ENCODE measurements at places on chromosomes 5 and 9. TPM values are rescaled to one million over a fixed set of nuclear protein-coding genes. Genes with fewer than 3 reads are reported as not detected.

Gene IL33
- 11.3 TPM for polyA plus RNA-seq

Gene FAM170A
- polyA plus RNA-seq, result not detected

Gene ICE1
- polyA plus RNA-seq, result 7.2 TPM

Gene NIPBL
- 17.5 TPM for polyA plus RNA-seq

Gene TRAF1
- 8.6 TPM for polyA plus RNA-seq

Gene DUSP1
- 68.9 TPM for polyA plus RNA-seq

Gene TRIM7
- polyA plus RNA-seq, result 1.2 TPM

Gene MAMDC2
- 5.3 TPM for polyA plus RNA-seq

GRCh38 chr9:126915281-126915816 is 767 bp downstream of the RALGPS1 start:
- DNase-seq, result peak; percentile 91

DNA sequence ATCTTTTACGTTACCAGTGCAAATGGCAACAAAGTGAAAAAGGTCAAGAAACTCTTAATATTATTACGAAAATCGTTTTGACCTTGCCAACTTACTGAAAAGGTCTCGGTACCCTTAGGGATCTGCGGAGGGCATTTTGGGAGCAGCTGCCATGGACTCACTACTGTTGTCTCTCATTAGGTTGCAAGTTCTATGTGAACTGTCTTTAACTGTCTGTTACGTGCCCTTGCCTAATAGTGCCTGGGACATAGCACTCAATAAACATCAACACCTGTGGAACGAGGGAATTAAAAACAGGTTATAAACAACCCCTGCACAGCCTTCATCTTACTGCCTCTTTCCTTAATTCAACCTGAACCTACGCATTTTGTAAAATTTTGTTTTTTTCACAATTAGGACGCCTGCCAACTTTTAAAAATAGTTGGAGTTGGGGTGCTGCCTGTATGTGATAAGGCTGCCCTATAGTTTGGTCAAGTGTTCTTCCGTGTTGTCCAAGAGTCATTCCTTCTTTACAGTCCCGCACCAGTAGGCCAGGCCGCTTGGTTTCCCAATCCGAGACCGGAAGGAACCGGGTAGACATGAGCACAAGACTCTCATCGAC is 527 bp upstream of the SREK1 start:
- DNase-seq, result no peak

DNA sequence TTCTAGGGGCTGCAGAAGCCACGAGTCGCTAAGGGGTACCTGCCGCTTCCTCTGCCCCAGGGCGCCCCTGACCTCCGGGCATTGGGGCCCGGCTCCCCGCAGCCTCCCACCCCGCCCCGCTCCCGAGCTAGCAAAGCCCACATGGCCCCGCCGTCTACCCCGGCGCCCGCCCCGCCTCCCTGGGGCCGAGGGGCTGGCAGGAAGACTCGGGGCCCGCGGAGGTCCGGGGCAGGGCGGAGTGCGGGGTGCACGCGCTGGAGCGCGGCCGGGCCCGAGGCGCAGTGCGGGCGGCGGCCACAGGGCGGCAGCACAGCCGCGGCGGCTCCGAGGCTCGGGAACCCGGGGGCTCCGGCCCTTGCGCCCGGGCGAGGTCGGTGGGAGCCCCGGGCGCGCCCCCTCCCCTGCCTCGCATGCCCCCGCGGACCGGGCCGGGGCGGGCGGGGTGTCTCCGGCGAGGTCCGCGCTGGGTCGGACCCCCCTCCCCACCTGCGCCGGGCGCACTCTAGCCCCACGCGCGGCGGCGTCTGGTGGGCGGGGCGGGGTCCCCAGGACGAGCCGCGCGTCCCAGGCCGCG is 6.7 kb downstream of the NRARP start:
- peak; percentile 89 for DNase-seq

- DNase-seq, result no peak
Observed at GRCh38 chr9:108963459-108964143, 29.4 kb downstream of the ABITRAM start.

DNA sequence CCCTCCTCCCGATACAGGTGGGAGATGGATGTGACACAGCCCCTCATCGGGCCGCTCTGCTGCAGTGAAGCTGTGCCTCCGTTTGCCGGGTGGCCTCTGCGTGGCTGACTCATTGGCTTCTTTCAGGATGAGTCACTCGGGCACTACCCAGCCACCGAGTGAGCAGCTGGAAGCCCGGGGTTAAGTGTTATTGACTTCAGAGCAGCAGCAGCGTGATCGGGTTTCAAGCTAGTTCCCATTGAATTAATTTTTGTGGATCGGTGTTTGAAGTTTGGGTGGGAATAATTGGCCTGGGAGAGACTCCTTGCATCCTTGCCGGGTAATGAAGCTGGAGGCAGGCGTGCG is 266.4 kb upstream of the IRX4 start:
- DNase-seq, result peak; percentile 61

DNA sequence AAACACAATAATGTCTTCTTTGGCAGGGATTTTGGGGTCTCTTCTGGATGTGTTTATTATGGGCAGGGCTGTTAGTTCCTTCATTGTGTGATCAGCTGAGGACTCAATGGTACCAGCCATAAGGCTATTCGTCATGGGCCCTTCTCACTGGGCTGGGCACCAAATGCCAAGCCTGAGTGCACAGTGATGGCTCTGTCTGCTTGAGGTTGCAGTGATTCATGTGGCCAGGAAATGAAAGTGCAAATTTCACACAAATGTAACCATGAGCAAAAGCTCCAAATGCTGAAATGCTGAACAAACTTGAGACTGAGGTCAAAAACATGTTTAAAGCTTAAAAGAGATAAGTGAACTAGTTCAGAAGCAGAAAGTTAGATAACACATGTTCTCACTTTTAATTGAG is 191.0 kb downstream of the TARS1 start:
- no peak for DNase-seq

DNA sequence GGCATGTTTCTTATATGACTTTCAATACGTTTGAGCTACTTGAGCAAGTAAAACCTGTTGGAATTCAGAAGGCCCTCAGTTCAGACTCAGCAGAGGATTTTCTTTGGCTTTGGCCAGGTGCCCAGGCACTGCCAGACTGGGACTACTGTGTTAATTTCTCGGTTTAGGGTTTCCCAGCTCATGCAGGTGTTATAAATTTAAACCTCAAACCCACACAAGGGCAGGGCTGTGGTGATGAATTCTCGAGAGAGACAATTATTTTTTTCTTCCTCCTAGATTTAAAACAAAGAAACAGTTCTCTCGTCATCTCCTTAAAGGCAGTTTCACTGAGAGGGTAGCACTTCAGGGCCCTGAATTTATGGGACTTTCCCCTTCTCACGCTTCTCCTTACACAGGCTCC is 406.0 kb upstream of the PIK3R1 start:
- DNase-seq, result no peak

GRCh38 chr9:132193227-132194124 is 31.6 kb downstream of the NTNG2 start:
- no peak for DNase-seq

- DNase-seq, result no peak
Observed at GRCh38 chr9:20030671-20031070, 241.8 kb upstream of the SLC24A2 start.
